ENCODE measurements at places on chromosomes 2 and 18.
A peak's percentile ranks its signal among the peaks of the same experiment; 100 is the strongest.

DNA sequence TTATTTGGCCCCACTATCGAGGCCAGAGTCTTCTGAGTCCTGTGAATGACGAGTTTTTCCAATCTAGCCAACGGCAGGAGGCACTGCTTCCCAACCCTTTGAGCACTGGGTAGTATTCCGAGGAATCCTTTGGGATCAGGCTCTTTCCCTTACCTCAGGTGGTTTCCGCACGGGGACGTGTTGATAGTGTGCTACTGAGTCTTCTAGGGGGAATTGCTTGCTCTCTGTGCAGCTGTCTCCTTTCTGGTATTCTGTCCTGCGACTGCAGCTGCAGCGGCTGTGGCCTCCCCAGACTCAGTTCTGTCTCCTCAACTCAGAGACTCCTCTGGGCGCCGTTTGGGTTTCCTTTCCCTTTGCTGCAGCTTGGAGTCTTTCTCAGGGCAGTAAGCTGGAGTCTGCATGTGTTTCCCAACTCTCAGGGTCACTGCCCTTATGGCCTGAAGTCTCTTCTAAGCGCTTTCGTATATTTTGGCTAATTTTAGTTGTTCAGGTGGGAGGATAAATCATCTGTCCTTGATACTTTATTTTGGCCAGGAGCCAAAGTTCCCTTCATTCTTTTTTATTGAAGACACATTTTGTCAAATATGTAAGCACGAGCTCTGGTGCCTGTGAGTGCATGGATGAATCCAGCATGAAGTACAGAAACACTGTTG lies 118.4 kb downstream of the MAP4K4 start:
- no peak for DNase-seq

DNA sequence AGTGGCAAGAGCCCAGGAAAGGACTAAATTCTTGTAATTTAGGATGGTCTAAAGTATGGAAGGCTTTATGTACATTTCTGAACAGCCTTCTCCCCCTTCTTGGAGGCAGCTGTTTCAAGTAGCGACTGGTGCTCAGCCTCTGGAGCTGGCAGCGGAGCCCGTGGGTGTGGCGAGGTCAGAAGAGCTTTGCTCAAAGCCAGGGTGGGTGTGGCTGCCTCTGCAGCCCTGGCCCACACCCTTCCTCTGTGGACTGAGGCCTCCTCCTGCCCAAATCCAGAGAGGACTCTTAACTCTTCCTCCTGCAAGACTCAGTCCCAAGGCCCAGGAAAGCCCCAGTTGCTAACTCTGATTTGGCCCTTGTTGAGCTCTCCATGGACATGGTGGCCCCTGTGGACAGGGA lies 202.1 kb upstream of the REV1 start:
- no peak for DNase-seq

DNA sequence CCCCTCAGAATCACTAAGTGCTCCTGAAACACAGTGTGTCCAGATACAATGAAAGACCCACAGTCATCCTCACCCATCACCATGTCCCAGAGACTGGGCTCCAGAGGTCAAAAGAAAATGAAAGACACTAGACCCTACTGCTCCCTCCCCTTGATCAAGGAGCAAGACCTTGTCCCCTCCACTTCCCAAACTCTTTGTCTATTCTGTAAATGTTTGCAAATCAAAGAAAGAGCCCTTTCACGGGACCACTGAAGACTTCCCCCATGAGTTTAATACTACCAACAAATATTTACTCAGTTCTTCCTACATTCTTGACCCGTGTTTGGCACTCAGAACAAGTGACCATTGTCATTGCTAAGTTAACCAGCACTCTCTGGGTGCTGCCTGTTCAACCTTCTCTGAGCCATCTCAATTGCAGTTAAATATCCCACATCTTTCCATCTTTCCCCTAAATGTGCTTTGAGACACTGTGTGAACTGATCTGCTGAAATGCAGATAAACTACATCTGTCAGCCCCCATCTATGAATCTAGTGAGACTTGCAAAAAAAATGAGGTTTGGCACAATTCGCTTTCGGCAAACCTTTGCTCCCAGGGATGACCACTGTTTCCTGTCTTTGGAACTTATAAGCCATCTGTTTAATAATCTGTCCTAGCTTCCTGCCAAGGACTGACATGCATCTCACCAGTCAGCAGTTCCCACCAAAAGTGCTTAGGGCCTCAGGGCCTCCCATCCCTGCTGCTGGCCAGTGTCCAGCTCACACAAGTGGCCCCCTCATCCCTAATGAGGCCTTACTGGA lies 170.3 kb downstream of the GFPT1 start:
- DNase-seq, result no peak

- DNase-seq, result no peak
Measured at GRCh38 chr2:167114018-167114417, 225.7 kb downstream of the XIRP2 start.

DNA sequence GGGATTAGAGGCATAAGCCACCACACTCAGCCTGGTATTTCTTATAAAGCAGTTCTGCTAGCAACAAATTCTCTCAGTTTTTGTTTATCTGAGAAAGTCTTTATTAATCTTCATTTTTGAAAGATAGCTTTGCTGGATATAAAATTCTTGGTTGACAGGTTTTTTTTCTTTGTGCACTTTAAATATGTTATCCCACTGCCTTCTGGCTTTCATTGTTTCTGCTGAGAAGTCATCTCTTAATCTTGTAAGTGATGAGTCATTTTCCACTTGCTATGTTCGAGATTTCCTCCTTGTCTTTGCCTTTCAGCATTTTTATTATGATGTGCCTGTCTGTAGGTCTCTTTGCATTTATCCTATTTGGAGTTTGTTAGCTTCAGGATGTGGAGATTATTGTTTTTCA lies 5.9 kb upstream of the ELAC1 start:
- no peak for DNase-seq

GRCh38 chr18:72233106-72233505 lies 311.0 kb downstream of the CBLN2 start:
- DNase-seq, result no peak

- DNase-seq, result no peak
Measured at GRCh38 chr2:145277922-145278321, 758.0 kb upstream of the ZEB2 start.

- no peak for DNase-seq
Measured at GRCh38 chr18:46660957-46661749, 4.1 kb upstream of the LOXHD1 start.

DNA sequence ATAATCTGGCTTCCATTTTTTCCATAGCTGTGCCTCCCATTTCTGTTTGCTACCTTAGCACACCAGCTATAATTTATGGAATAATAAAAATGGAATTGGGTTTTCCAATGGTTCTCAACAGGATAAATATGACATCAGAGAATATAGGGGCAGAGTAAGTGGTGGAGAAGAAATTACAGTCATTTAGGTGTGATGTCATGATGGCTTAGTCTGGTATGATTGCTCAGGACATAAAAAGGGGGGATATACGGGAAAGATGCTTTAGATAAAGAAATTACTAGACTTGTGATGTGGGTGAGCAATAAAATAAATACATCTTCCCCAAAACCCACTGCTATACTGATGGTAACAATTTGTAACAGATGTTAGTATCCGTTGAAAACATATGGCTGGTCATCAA lies 21.6 kb upstream of the KIF5C start:
- DNase-seq, result no peak

GRCh38 chr2:166104773-166105172 lies 23.0 kb downstream of the SCN1A start:
- DNase-seq, result no peak

GRCh38 chr2:208807756-208808155 lies 401.2 kb downstream of the PTH2R start:
- no peak for DNase-seq

- peak; percentile 19 for DNase-seq
Measured at GRCh38 chr2:230268606-230269243, 43.2 kb downstream of the SP140 start.

DNA sequence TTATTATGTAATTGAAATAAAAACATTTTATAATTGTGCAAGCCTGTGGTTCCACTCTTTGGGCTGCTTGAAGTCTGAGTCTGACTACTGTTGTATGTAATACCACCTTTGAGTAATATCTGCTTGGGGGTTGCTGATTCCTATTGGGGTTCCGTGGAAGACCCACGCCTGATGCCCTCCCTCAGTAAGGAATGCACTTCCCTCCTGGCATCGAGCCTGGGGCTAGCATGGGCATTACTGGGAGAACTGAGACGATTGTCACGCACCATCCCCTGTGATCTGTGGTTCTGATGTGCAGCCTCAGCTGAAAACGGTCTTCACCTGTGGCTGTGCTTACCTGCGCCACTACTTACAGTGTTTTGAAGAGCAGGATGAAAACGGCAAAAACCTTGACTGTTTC lies 32.7 kb upstream of the RBM44 start:
- DNase-seq, result no peak

DNA sequence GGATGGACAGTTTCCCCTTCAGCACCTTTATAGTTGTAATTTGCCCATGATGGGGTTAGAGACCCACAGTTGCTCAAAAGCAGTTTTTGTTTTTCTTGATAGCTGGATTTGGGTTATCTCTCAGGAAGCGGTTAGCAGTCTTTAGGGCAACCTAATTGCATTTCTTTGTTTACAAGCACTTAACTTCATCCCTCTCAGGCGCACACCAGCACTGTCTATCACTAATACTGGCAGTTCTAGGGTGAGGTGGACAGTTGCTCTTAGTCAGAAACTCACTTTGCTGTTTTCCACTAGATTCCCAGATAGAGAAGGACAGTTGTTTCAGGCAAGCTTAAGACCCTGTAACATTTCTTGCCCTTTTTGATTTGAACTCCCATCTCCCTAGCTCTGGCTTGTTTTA lies 146.0 kb downstream of the AGAP1 start:
- DNase-seq, result no peak

DNA sequence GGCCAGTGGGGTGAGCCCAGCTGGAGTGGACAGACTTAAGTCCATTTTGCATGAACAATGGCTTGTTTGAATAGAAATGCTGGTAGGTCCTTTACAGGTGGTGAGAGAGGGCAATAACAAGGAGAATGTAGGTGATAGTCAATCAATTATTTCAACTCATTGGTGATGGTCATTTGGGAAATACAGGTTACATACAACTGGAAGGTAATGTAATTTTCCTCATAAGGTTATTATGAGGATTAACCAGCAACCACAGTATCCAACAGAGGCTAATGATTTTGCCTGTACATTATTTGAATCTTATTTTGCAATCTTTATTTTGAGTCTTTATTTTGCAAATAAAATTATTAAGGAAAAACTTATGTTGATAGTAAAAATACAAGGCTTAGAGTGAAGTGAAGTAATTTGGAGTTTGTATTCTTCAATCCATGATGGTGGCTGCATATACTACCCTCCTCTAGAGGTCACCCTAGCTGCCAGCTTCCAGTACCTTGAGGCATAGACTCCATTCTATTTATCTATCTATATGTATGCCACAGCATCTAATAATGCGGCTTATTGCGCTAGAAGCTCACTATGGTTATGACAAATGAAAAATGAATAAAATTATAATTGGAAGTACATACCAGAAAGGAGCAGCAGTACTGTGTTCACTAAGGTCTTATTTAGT lies 20.5 kb upstream of the HNMT start:
- no peak for DNase-seq

- no peak for DNase-seq
Measured at GRCh38 chr18:79013869-79014268, 34.3 kb downstream of the SALL3 start.

DNA sequence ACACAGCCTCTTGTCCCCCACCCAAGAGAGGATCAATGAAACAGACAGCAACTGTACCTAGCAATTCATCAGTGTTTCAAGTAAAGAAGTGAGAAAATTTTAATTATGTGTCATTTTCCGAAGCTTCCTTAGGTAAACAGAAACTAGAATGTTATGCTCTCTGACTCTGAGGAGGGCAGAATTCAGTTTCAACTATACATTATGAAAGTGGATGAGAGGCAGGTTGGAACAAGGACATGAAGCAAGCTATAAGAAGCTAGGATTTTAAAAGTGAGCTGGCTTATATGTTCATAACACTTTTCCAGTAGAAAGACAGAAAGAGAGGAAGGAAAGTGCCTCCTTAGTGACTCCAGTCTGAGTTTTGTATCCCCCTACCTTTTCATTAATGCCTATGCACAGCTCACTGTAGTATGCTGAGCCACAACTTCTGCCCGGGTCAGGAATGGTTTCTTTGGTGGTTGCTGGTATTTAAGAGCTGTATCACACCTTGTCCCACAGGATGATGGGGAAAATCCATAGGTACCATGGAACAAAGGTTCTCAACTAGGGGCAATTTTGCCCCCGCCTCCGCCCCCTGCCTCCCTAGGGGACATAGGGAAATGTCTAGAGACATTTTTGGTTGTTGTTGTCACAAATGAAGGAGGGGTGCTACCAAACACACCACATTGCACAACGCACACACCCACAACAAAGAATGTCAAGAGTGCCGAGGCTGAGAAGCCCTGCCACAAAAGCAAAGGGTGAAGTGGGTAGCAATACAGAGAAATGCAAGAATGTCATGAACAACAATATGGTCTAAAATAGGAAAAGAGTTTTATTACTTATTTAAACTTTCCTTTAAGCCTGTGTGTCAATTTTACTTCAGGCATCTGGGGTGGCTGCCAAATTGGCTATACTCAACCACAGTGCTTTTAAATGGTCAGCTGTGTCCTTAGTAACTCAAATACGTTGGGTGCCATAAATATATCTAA lies 161.0 kb upstream of the ZFP36L2 start:
- DNase-seq, result peak; percentile 73

GRCh38 chr2:139217641-139218040 lies 437.5 kb upstream of the NXPH2 start:
- DNase-seq, result no peak

GRCh38 chr2:9141091-9141667 lies 65.4 kb upstream of the ASAP2 start:
- no peak for DNase-seq

DNA sequence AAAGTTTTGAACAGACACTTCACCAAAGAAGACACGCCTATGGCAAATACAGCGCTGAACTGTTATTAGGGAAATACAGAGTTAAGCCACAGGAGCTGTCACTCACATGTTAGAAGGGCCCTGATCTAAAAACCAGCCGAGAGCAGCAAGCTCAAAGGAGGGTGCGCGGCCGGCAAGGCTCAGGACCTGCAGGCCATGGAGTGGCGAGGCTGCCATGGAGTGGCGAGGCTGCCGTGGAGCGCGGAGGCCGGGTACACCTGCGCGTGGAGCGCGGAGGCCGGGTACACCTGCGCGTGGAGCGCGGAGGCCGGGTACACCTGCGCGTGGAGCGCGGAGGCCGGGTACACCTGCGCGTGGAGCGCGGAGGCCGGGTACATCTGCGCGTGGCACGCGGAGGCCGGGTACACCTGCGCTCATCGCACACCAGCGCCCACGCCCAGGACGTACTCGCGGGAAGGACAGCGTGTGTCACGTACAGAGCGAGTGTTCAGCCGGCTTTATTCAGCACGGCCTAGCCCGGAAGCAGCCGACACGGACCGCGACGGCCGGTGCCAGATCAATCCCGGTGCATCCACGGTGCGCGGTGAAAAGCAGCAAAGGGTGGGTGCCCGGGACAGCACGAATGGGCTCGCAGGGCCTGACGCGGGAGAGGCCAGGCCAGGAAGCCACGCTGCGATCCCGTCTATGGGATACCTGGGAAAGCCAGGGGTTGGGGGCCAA lies 68.8 kb downstream of the SLC66A2 start:
- no peak for DNase-seq

- no peak for DNase-seq
Measured at GRCh38 chr2:153047220-153047619, 328.8 kb downstream of the ARL6IP6 start.

Measured in MM.1S (cell line).